ENCODE measurements at places on chromosomes 12 and 14.

GRCh38 chr12:59431266-59431665, 164.6 kb upstream of the SLC16A7 start:
- DNase-seq = no peak

GRCh38 chr14:20421267-20421666, 8.0 kb upstream of the TEP1 start:
- DNase-seq = no peak

DNA sequence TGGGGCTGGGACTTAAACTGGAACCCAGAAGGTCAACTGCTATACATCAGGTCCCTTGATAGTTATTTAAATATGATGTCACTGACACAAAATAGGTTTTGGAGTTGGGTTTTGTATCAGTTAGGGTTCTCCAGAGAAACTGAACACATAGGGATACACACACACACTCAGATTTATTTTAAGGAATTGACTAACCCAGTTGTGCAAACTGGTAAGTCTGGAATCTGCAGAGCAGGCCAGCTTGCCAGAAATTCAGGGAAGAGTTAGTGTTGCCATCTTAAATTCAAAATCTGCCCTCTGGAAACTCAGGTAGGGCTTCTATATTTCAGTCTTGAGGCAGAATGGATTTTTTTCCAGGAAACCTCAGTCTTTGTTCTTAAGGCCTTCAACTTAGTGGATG, 36.9 kb downstream of the MAPK1IP1L start:
- DNase-seq = no peak

GRCh38 chr12:58564721-58565120, 355.6 kb downstream of the LRIG3 start:
- no peak for DNase-seq

- DNase-seq = no peak
Measured at GRCh38 chr12:26499979-26500640, 304.7 kb downstream of the SSPN start.

DNA sequence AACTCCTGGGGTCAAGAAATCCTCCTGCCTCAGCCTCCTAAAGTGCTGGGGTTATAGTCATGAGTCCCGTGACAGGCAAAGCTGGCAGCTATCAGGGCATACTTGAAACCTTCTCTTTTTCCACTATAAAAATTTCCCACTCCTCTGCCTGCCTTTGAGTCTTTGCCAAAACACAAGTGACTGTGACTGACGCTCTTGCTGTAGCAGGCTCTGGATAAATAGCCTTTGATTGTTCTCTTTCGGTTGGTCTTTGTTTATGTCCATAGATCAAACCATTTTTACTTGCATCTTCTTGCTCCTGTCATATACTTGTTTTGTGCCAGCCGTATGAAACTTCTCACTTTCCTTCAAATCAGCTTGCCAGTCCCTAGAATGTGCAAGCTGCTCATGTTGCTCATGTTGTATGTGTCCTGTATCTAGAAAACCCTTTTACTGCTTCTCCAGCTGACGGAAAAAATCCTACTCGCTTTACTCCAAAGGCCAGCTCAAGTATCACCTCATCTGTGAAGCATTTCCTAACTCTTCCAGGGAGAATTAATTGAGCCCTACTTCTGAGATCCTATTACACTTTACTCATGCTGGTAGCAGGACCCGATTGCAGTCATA, 73.1 kb downstream of the RESF1 start:
- DNase-seq = no peak

- no peak for DNase-seq
Measured at GRCh38 chr14:88559852-88560251, 3.0 kb upstream of the ZC3H14 start.

DNA sequence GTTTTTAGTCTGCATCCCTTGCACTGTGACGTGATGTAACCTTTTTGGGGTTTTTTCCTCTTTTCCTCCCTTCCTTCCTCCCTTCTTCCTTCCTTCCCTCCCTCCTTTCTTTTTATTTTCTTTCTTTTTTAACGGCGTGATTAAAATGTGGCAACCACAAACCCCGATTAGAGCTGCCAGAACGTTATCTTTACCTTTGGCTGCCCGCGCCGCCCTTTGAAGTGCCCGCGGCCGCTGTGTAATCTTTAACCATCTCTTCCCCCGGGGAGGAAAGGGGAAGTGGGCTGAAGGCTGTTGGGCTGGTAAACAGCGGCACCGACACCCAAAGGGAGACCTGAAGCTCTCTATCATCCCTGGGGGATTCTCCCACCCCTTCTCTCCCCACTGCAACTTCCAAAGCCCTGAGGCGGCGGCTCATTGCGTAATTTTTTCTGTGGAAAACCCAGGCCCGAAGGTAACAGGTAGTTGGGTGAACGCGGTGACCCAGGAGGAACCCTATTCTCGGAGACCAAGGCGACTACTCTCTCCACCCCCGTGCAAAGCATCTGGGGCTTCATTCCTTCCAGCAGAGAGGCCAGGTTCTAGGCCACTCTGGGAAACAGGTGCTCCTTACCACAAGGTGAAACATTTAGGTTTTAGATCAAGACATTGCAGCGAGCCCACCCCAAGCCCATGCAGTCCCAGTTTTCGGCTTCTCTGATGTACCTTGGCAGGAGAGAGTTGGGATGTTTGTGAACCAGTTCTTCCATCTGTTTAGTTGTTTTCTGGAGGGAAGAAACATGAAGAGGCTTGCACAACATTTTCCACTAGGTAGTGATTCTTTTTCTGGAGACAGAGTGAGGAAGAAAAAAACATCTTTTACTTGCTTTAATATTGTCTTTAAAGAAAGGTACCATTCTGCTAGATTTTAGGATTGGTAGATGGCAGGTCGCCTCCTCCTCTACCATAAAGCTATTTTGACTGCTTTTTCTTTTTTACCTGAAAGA, 1.5 kb downstream of the LGR5 start:
- DNase-seq = no peak

- no peak for DNase-seq
Measured at GRCh38 chr14:61331992-61332657, 10.7 kb downstream of the PRKCH start.

DNA sequence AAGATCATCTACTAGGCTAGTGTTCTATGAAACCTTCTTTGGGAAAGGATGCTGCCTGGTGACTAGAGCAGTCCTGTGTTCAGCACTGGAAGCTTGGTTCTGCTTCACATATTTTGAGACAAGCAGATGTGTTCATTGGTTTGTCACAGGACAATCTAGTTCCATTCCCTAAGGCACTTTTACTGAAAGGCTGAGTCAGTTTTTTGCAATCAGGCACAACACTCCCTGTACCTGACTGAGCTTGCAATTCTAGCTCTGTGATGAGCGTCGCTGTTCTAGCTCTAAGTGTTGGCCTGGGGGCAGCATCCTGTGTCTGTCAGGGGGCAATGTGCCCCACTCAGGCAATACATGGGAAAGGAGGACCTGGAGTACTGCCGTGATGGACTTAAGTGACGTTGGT, 144.4 kb downstream of the CAND1 start:
- no peak for DNase-seq
